ENCODE measurements at places on chromosomes 12 and 14.

DNA sequence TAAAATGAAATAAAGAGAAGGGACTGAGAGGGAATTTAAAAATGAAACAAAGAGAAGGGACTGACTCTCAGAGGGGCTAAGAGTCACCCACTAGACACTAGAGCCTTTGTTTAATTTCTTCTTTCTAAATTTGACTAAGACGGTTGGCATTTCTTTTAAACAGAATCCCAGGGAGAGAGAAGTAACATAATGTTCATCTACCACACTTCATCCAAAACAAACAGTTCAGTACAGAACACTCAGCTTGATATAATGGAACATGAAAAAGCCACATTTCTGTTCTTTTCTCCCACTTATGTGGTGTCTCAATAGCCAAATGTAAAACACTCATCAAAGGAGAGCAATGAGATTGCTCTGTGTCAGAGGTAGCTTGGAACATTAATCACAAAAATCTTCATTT lies 10.1 kb upstream of the NT5DC3 start:
- no peak for DNase-seq

DNA sequence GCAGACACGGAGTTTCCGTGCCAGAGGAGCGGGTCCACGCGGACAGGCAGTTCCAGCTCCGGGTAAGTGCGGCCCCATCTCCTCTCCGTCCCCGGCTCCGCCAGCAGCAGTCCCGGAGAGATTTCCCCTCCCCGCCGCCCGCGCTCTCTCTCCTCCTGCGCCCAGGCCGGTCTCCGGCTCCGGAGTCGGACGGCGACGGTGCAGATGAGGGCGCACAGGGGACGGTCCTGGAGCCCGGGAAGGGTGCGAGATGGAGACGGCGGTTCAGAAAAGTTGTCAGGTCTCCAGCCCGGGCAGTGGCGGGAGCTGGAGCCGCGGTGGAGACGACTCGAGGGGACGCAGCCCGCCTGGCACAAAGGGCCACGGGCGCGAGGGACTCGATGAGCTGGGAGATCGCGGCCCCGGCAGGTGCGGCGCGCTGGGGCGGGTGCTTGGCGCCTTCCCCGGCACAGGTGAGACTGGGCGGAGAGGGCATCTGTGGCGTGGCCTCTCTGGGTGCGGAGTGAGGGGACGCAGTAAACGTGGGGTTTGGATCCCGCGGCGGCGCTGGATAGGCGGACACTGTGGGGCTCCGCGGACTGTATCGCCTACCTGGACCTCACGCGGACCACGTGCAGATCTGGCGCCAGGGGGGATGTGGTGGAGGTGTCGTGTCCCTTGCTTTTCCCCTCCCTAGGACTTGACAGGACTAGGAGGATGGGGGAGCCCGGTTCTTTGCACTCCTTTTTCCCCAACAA lies 1540.3 kb upstream of the TMEM132C start:
- peak; percentile 7 for DNase-seq

DNA sequence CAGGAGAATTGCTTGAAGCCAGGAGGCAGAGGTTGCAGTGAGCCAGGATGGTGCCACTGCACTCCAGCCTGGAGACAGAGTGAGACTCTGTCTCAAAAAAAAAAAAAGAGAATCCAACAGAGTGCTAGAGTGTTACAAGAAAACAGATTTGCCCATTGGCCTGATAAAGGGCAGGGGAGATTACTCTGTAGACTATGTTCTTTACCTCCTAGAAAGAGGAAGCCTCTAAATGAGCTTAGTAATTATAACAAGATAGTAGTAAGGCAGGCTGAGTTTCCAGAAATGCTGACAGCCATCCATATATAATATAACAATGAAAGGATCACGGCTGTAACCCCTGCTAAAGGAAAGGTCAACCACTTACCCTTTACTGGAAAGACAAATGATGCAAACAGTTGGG lies 24.4 kb downstream of the AK7 start:
- DNase-seq: no peak

DNA sequence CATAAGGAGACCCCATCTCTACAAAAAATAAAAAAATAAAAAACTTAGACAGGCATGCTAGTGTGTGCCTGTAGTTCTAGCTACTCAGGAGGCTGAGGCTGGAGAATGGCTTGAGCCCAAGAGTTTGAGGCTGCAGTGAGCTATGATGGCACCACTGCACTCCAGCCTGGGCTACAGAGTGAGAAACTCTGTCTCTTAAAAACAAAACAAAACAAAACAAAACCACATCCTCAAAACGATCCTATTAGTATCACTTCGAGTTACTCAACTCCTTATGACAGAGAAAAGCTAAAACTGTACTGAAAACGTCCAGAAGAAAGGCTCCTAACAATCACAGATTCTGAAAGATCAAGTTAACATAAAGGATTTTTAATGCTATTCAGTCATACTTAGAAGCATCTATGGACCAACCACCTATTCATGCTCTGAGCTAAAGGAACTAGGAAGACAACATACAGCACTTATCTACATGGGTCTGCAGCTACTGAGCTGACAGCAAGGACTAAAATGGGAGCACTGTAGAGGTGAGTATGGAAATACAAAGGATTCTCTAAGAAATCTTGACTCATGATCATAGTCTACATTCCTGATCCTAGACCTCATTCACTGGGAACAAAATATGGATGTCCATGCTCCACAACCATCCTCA lies 75.3 kb upstream of the DUSP6 start:
- DNase-seq: no peak

GRCh38 chr12:90984114-90984513 lies 20.7 kb downstream of the EPYC start:
- no peak for DNase-seq

DNA sequence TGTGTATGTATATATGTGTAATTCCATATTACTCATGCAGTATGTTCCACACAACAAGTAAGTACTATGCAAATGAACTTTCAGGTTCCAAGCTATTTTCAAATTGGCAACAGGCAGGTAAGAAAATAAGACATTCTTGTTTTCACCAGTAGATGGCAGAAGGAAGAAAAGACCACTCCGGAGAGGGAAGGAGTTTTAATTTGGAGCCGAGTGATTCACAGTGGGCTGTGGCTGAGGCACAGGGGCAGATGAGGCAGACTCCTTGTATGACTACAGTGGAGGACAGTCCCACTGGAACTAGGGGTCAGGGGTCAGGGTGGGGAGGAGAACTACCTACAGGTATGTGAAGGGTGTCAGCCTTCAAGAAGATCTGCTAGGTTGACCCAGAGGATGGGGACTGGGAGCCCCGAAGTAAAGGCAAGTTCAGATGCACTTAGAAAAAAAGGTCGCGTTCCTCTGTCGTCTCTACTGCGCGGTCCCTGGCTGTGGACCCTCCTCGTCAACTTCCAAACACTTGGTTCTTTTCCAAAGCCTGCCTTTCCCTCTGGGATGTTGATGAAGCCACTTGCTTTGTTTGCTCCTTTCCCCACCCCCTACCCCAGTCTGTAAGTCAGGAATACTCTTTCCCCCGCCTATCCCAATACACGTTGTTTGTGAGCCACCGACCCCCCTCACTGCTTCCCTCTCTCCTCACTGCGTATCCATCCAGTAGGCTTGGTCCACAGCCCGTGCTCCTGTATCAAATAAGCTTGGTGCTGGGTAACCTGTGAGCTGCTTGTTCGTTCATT lies 24.1 kb downstream of the DDX47 start:
- DNase-seq: peak; percentile 66

All from SK-N-SH (cell line).